ENCODE measurements at places on chromosomes 6 and 20.

DNA sequence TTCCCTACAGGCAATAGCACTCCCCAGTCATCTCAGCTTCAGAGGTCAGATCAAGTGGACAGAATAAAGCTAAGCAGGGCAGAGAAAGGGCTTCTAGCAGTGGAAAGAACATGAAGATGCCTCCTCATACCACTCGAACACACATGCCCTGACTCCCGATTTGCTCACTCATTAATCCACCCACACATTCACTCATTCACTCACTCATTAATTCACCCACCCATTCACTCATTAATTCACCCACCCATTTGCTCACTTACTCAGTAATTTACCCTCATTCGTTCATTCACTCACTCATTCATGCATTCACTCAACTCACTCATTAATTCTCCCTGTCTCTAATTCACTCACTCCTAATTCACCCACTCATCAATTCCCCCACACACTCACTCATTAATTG lies 43.9 kb downstream of the HNF4A start:
- DNase-seq = no peak

- DNase-seq = no peak
Observed at GRCh38 chr6:56618050-56618449, 24.6 kb downstream of the DST start.

DNA sequence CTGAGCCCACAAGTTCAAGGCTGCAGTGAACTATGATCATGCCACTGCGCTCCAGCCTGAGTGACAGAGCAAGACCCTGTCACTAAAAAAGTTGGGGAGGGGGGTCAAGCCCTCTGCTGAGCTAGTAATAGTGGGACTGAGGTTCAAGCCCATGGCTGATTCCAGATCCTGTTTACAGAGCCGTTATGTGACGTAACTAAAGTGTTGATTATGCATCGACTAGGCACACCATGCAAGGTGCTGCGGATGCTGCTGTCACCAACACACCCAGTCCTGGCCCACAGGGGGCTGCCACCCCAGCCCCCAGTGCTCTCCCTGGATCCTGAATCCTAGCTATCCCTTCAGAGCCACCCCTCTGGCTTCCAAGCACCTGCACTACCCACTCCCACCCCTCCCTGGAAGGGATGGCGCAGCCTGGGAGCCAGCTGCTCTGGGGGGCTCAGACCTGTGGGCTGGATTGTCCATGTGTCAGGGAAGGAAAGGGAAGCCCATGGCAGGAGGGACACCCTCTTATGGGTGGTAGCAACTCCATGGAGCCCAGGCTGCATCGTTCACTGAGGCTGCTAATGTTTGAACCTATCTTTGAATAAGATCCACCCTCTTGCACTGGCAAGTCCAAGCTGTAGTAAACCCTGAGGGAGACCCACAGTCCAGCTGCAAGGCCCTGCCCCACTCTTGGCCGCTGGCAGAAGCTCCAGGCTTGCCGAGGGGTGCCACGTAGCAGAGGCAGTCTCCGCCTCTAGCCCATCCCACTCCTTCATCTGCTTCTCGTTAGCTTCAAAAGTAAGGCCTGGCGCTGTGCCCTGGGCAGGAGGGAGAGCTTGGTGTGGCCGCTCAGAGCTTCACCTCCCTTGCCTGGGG lies 95.0 kb downstream of the SNX5 start:
- DNase-seq = no peak

DNA sequence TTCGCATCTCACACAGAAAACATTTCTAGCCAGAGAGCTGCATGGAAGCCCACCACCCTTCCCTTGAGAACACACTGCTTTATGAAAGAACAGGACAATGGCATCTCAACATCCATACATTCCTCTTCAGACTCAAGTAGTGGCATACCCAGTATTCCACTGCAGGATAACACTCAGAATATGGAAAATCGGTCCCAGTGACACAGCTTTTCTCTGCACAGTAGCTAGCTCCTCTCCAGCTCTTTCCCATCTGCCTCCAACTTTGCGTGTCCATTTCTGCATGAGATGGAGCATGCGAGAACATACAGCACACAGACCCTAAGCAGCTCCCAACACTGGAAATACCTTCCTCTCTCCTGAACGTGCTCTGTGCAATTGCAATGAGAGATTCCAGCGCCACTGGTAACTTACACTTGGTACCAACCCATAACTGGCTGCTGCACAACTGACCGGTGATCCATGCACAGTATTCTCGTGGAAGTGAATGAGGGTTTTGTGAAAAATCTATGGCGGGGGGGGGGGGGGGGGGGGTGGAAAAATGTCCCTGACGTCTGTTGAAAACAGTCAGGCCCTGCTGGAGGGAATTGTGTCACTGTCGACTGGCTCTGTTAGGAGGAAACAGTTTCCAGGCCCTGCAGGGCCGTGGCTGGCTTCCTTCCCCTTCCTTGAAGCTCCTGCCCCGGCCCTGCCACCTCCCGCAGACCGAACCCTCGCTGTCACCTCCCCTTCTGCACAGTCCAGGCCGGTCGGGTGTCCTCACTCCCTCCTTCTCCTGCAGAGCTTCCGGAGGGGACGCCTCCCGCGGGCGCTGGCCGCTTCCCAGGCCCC lies 265.9 kb upstream of the QKI start:
- DNase-seq = no peak

- DNase-seq = no peak
Observed at GRCh38 chr6:5151360-5151954, 66.3 kb downstream of the PPP1R3G start.

DNA sequence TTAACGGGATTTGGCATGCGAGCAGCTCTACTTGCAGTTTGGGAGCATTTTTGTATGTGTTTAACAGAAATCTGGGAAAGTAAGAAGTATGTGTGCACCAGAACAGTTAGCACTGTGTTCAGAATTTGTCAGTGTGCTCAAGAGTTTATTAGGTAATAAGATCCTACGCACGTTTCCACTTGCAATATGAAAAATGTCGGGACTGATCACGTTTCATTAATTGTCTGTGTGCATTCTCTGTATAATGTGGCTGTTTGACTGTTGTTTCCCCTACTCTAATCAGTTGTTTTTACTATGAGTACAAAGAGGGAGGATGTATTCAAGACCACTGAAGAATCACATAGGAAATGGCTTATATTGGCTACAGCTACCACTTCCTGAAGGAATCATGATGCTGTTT lies 349.7 kb upstream of the POU3F2 start:
- DNase-seq = no peak

DNA sequence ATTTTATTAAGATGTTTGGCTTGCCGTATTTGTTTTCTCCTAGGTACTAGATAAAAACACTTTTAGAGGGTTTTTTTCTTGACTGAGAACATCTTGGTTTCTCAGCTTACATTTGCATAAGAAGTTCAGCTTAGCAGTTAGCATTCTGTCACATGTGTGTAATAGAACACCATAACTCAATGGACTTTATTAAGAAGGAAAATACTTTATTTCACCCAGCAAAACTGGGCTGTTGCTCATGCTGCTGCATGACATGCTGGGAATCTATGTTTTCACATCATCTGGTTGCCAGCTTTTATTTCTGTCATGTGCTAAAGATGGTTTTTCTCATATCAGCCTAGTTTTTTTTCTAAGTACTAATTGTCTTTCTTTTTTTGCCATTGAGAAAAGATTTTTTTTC lies 144.6 kb downstream of the UTRN start:
- DNase-seq = no peak

- DNase-seq = no peak
Observed at GRCh38 chr20:61778495-61778863, 287.2 kb downstream of the TAF4 start.

- DNase-seq = no peak
Observed at GRCh38 chr6:18352842-18353241, 34.3 kb upstream of the RNF144B start.

DNA sequence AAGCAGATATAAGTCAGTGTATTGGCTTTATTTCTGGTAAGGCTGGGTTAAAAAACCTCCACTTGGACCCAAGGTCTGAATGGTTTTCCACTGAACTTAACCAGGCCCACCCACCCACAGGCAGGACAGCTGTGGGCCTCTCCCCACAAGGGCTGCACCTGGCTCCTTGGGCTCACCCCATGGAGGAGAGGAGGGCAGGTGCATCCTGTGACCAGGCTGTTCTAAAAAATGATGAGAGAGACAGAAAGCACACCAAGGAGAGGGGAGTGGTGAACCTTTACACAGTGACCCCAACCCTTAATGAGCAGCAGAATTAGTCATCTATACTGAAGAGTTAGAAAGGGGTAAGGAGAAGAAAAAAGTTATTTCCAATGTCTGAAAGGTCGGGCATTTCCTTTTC lies 34.5 kb upstream of the DUSP22 start:
- DNase-seq = no peak

Data from GDM1 (cell line).